ENCODE measurements at places on chromosomes 5 and 9.

DNA sequence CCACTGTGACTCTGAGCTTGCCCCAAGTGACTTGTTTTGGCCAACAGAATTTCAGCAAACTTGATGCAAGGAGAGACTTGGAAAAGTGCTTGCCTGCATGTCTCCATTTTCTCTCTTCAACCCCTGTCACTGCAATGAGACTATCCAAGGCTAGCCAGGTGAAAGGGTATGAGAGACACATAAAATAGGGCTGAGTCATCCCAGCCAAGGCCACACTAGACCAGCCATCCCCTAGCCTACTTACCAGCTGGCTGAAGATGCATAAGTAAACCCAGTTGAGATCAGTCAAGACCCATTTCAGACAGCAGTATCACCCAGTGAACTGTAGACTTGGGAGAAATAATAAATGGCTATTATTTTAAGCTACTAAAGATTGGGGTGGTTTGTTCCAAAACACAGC, 52.9 kb upstream of the VLDLR start:
- DNase-seq, result no peak

GRCh38 chr9:468766-469426, 254.2 kb downstream of the DOCK8 start:
- no peak for DNase-seq

GRCh38 chr5:74822288-74822687, 43.9 kb downstream of the FAM169A start:
- no peak for DNase-seq

- no peak for DNase-seq
Observed at GRCh38 chr9:98314381-98315066, 59.1 kb upstream of the TBC1D2 start.

GRCh38 chr5:177300951-177301350, 2.6 kb downstream of the RAB24 start:
- DNase-seq, result no peak

DNA sequence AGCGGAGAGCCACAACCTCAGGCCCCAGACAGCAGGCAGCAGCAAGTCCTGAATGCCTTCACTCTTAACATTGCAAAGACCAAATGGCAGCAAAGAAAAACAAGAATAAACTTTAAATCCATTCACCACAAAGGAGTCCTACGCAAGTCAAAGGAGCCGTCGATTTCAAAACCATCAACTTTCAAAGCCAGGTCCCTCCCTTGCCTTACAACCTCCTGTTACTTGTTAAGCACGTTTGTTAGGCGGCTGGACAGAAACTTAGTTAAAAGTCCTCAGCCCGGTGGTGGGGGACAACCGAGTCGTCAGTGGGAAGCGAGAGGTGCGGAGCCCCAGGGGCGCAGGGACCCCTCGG, 938 bp downstream of the LPAR1 start:
- no peak for DNase-seq

- DNase-seq, result no peak
Observed at GRCh38 chr9:116154976-116155697, 1.5 kb downstream of the PAPPA start.

GRCh38 chr9:79924836-79925235, 353.1 kb downstream of the TLE4 start:
- DNase-seq, result no peak

DNA sequence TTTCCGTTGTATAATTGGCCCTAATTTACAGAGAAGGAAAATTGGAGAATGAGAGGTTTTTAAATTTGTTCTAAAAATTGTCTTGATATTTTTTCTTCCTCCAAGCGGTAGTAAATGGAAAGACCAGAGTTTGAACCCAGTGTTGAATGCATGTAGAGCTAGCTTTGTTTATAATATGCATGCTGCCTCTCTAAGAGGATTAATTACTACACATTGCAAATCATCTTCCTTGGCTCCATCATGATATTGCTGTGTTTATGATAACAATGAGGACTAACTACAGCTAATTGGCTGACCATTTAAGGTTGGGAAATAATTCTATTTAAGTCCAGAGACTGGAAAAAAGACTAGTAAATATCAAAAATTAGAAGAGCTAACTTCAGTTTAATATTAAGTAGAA, 338.5 kb downstream of the PLK2 start:
- no peak for DNase-seq

GRCh38 chr9:114303977-114304376, 18.9 kb upstream of the ORM1 start:
- no peak for DNase-seq

DNA sequence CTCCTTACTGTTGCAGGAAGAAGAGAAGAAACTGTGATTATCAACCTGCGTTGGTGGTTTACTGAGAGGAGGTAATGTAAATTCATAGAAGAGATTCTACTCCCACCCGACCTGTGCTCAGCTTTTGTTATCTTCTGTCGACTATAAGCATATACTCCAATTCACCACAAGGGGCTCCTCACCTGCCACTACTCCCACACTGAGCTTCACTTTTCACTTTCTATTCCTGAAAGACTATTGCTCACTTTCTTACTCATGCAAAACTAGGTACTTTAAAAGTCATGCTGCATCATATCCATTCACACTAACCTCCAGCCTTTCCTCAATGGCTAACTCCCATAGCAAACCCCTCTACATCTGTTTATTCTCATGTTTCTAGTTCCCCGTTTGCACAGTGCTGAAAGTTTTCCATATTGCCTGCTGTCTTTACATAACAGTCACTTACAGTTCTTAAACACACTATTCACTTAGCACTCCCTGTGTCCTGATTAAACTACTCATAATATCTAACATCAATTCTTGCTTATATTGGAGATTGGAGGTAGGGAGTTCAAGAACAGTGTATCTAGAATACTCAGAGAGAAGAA, 1062.6 kb downstream of the NR2F1-AS1 start:
- DNase-seq, result no peak

- DNase-seq, result no peak
Observed at GRCh38 chr5:108141676-108142075, 240.2 kb downstream of the FBXL17 start.

- no peak for DNase-seq
Observed at GRCh38 chr5:50583621-50584020, 82.8 kb upstream of the PARP8 start.

DNA sequence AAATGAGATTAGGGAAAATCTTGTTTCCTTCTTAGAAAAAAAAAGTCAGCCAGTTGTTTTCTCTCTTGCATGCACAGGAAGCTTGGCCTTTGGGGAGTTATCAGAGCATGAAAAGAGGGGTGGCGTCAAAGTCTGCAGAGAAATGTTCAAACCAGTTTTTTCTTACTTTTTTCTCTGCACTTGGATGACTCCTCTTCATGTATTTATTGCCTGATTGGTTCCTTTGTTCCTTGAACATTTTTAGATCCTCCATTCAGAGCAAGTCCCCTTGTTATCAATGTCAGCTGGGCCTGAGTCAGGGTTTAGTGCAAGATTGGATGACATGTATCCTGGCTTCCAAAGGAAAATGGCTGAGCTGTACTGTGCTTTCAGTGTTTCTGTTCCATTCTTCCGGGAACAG, 392.6 kb upstream of the BRINP1 start:
- no peak for DNase-seq

GRCh38 chr5:166172597-166172996, 2118.8 kb upstream of the WWC1 start:
- no peak for DNase-seq

- DNase-seq, result no peak
Observed at GRCh38 chr9:77659926-77660325, 11.8 kb upstream of the GNA14 start.

DNA sequence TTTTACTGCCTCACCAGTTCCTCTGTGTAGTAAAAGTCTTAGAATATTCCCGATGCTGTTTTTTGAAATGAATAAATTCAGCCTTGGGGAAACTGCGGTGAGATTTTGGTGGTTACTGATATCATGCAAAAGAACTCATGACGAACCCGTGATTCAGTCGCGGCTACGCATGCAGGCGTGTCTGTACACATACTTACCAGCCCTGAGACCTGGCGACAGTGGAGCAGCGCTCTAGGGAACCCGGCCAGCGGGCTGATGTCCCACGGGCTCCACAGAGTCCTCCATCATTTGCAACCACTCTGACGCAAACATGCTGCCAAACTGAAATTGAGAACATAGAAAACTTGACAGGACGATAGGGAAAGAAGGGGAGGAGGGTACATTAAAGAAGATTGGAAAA, 315.6 kb upstream of the DAB2 start:
- DNase-seq, result no peak

GRCh38 chr5:146399481-146399880, 47.7 kb upstream of the TCERG1 start:
- no peak for DNase-seq

GRCh38 chr9:19161257-19162025, 34.1 kb upstream of the PLIN2 start:
- DNase-seq, result peak; percentile 15

DNA sequence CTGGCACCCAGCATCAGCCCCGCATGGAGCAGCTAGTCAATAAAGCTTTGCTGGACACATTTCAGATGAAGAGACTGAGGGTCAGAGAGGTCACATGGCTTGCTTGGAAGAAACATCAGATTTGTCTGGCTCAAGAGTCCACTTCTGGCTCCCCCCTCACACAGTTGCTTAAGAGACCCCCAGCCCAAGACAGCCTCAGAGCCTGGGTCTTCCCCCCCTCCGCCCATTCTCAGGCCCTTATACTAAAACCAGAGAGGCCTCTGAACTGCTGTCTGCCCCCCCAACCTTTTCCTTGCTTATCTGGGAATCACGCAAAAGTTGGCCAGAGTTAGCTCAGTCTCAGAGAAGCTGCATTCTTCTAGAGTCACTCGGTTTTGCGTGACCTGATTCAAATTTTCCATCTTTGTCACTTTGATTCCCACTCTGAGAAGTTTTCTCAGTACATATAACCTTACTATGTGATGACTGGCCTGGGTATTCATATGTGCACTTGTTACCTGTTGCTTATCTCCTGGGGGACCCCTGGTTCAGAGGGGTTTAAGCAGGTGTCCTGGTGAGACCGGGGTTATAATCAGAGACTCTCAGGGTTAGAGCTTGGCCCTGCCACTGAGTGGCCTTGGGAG, 145.4 kb upstream of the IER5L start:
- no peak for DNase-seq

DNA sequence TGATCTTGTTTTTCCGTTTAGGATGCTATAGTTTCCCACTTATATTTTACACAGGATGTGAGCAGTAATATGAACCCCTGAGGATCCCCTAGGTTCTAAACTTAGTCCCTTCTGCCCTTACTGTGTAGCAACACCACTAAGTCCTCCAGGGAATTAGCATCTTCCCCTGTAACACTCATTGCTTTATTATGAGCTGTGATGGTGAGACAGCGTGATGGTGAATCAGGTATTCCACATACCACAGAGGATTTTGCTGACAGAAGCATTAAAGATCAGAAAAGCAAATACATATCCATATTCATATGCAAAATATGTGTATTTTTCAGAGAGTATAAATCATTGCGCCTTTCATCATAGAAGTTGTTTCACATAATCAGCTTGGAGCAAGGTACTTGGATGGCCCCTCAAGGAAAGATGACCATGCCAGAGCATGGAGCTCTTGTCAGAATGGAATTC, 317.0 kb downstream of the ICE1 start:
- no peak for DNase-seq

- DNase-seq, result no peak
Observed at GRCh38 chr9:75233011-75233410, 144.7 kb downstream of the OSTF1 start.

GRCh38 chr9:134205672-134206310, 41.4 kb upstream of the RNU6ATAC start:
- DNase-seq, result no peak

GRCh38 chr9:7394002-7394774, 405.4 kb downstream of the DMAC1 start:
- no peak for DNase-seq

DNA sequence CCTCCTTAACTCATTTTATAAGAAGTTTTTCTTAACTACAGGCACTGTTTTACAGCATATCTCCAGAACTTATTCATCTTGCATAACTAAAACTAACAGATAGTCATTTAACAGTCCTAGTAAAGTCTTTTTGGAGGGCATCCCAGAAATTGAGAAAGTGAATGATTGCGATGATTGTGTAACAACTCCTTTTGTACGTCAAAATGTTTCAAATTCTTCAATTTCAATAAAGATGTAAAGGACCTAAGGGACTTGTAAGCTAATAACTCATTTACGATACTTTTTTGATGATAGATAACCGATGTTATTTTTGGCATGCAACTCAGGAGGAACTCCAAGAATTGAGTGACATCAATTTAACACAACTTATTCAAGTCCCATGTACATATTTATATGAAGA, 42.7 kb downstream of the SVEP1 start:
- no peak for DNase-seq

DNA sequence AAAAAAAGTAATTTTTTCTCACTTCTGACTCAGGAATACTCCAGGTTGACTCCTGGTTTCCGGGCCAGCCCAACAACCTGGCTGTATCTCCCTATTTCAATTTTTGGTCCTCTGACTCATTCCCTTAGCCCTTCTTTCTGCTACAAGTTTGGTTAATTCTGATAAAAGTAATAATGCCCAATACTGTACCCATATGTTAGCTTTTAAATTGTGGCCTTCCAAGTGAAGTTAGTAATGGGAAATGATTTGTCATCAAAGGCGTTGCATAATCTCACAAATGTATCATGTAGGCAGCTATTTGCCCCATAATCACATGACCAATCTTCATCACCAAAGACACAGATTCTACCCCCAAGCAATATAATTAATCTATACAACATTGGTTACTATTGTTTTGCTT, 31.1 kb upstream of the BNC2 start:
- DNase-seq, result no peak

DNA sequence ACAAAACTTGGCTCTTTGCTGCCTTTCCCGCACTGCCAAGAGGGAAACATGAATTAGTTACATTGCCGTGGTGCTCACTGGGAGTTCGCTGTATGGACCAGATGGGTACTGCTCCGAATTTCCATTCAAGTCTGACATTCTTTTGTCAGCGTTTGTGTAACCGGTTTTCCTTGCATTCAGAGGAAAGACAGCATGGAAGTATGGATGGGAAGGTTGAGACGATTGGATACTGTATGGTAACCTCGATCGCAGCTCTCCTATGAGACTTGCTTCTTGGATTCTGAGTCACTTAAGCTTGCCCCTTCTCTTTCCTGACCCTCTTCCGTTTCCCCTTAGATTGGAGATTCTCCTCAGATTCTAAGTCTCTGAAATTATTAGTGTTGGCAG, 625 bp upstream of the UBLCP1 start:
- DNase-seq, result no peak

DNA sequence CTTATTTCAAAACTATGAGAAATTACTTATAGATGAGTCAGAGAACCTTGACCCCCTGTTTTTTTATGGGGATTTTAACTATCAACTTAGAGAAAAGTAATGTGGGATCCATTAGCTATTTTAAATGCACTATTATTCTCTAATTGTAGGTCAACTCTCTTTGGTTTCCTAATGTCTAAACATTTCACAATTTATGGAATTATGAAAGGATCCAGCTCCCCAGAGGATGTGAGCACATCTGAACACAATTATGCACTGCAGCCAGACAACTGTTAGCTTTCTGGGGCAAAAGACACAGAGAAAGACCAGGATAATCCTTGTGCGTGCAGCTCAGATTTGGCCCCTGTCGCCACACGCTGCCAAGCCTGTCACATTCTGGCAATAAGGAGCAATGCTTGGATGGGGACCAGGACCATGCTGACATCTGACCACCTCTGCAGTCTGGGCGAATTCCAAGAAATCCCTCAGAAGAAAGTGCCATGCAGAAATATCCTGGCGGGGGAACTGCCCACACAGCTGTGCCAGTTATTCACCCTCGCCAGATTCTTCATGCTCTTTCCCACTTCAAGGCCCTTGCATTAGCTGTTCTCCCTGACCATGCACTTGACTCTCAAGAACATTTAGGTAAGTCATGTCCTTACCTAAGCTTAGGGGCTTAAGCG, 22.2 kb upstream of the CMBL start:
- no peak for DNase-seq
